Pancreas (tissue), 10 donors: ENCODE measurements at places on chromosomes 2 and 18. TPM values are rescaled to one million over a fixed set of nuclear protein-coding genes. Genes with fewer than 3 reads are reported as not detected.

The ABCG8 gene
- total RNA-seq: not detected

The PARD3B gene
- total RNA-seq: 13.5 TPM

The SRD5A2 gene
- not detected for total RNA-seq

The TSPYL6 gene
- not detected for total RNA-seq

The DGKD gene
- total RNA-seq: 8.3 TPM

The GAREM2 gene
- total RNA-seq: 2.8 TPM

The MAPK4 gene
- total RNA-seq: 1.4 TPM

The FAM136A gene
- total RNA-seq: 27.5 TPM

The FIGLA gene
- 0.83 TPM for total RNA-seq

The WDR35 gene
- total RNA-seq: 3.5 TPM
